SW 1271 (cell line): ENCODE measurements at places on chromosomes 12 and 14.

DNA sequence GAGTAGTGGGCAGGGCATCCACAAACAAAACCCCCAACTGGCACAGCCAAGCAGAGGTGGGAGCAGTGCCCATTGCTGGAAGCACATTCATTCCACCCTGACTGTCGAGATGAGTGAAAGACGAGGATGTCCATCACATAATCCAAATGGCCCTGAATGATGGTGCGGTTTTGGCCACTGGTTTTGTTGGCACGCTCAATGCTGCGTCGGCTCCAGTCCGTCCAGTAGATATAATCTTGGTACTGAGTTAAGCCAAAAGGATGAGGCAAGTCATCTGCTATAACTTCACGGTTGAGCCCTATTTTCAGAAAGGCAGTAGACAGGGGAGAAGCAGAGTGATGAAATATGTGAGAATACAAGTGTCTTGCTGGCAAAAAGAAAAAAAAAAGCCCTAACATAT, 88.1 kb downstream of the BCL2L14 start:
- DNase-seq, result no peak

DNA sequence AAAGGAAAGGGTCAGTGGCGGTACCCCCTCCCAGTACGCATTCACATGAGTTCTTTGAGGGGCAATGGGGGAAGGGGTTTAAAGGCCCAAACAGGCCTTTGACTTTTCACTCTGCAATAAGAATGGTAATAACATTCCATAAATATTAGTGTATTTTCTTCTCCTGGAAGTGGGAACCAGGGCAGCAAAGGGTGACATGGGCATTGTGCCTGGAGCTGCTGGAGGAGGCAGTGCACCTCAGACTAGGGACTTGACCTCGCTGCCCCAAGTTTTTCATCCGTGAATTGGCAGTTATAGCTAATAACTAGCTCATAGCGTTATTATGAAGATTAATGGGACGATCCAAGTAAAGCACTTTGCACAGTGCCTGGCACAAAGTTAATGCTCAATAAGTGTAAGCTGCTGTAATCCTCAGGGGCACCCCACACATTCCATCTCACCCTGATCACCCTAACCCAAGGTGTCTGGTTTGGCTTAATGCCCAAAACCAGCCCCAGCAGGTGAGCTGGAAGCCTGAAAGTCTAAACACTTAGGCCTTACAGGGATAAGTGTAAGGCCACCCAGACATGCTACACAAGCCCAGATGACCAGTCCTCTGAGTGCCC, 2.8 kb upstream of the KCNH3 start:
- no peak for DNase-seq

DNA sequence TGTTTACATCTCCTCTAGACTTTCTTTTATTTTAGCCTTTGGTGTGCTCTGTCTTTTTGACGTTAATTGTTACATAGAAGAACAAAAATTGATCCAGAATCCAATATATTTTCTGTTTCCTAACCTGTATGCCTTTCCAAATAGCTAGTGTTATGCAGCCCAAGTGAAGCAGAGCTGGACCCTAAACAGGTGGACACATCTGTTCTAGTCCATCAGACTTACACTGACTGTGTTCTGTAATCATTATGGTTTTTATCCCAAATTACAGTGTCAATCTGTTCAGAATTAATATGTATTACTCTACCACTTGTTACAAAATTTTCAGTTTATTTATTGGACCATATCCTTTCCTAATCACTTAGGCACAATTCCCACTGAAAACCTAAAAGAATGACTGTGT, 176.8 kb upstream of the FOXG1 start:
- DNase-seq, result no peak

GRCh38 chr12:11746024-11746771, 96.7 kb downstream of the ETV6 start:
- DNase-seq, result no peak

GRCh38 chr12:14952299-14952921, 9.0 kb downstream of the ARHGDIB start:
- peak; percentile 56 for DNase-seq

DNA sequence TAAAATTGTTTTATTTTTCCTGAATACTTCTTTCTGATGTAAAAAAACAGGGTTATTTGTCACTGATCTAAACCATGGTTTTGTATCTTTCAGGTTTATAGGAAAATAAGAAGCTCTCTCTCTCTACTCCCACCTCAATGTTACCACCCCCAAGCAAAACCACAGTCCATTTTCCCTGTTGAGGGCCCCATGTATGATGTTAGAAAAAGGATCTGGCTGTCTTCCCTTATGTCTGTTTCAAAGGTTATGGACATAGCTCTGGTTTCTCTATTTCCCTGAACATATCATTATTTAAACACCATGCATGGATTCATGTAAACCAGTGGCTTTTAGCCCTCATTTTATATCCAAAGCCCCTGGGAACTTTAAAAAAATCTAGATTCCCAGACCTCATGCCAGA, 649.0 kb upstream of the TBX3 start:
- DNase-seq, result no peak

DNA sequence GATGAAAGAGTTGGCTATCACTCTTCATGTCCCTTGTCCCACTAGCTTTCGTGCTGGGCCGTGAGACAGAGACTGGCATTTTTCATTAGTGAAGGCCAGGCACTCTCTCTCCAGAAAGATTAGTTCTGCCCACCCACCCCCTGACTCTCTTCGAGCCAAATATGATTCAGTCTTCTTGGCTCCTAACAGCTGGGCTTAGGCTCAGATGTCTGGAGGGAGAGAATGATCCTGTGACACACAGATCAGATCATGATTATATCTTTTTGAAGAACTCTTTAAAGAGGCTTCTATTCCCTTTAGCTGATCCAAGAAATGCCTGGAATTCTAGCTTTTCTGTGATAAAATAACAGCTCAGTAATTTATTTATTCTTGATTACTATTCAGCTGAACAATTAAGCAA, 5.2 kb upstream of the GNG2 start:
- DNase-seq, result no peak

DNA sequence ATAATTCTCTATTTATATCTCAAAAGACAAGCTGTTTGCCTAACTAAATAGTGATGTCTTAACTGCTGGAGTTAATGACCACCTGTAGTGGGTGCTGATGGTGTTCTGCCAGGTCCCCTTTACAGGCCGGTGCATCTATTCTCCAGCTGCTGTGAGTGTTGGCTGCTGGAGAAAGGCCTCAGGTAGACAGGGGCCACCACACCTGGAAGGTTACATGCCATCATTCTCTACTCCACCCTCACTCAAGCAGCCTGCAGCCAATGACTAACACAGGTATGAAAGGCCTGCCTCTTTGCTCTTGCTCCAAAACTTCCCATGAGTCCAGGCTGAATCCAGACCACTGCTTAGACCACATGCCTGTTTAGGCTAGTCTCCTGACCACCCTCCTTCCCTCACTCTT, 73.9 kb downstream of the RPS6KA5 start:
- DNase-seq, result no peak

DNA sequence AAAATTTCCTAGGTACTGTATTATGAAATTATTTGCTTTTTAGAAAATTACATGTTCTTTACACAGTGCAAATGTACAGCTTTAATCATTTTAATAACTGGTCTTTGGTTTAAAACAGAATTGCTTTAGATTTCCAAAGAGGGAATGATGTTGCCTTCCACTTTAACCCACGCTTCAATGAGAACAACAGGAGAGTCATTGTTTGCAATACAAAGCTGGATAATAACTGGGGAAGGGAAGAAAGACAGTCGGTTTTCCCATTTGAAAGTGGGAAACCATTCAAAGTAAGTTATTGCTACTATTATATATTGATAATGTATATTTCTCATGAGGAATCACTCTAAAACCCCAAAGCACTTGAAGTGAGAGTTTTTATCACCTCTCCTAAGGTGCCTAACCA, 13.4 kb downstream of the LGALS3 start:
- DNase-seq, result no peak

GRCh38 chr12:47350062-47350408, 270.3 kb upstream of the AMIGO2 start:
- no peak for DNase-seq

DNA sequence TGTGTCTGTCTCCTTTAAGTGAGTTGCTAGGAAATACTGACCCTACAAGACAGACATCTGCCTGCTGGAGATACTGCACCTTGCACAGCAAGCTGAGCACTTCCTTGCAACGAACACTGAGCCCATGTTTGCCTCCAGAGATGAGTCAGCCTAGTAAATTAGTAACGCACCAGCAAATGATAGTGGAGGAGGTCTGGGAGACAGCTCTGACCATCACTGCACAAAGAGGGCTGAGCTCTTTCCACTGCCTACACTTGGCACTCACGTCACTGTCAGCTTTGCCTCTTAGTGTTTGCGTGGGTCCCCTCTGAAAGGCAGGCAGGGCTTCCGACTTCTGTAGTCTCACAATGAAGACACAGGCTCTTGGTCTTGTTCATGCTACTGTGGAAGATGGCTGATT, 109.0 kb downstream of the APAF1 start:
- no peak for DNase-seq
